Stimulated activated CD4-positive, alpha-beta T cell treated with anti-CD3 and anti-CD28 coated beads, Interleukin-1b, Interleukin-23, amount 100 ng/mL, for 24 hours (primary cell): ENCODE measurements at places on chromosomes 16 and 17.

DNA sequence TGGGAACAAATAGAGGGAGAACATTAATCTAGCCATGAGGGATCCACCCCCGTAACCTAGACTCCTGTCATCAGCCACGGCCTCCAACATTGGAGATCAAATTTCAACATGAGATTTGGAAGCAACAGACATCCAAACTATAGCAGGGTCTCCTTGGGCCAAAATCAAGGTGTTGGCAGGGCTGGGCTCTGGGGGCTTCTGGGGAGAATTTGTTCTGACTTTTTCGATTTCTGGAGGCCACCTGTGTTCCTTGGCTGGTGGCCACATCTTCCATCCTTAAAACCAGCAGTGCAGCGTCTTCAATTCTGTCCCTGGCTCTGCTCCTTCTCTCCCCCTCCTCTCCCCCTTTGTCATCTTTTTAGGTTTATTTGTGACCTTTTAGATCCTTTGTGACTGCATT lies 546.2 kb downstream of the WWOX start:
- DNase-seq = no peak

DNA sequence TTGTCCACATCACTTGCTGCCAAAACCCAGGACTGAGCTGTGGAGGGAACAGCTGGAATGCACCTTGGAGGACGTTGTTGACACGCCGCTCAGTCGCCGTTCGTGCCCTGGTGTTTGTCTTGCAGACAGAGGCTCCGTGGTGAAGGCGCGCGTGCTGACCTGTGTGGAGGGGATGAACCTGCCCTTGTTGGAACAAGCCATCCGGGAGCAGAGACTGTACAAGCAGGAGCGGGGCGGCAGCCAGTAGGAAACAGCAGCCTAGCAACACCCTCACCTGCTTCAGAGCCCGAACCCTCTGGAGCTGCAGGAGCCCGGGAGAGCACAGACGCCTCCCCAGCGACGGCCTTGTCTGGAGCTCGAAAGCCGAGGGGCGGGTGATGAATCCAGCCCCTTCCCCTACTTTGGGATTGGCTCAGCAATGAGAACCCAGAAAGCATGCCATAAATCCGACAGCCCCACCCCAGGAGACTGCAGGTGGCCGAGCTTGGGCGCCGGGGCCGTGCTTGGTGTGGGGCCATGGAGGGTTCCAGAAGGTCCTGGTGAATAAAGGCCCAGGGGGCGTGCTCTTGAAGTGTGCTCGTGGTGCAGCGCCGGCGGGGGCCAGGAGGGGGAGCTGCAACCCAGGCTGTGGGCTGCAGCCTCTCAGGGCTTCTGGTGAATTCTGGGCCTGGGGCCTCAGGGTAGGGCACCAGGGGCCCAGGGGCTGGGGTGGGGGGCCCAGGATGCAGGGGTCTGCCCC lies 470 bp upstream of the CDK3 start:
- DNase-seq = no peak

DNA sequence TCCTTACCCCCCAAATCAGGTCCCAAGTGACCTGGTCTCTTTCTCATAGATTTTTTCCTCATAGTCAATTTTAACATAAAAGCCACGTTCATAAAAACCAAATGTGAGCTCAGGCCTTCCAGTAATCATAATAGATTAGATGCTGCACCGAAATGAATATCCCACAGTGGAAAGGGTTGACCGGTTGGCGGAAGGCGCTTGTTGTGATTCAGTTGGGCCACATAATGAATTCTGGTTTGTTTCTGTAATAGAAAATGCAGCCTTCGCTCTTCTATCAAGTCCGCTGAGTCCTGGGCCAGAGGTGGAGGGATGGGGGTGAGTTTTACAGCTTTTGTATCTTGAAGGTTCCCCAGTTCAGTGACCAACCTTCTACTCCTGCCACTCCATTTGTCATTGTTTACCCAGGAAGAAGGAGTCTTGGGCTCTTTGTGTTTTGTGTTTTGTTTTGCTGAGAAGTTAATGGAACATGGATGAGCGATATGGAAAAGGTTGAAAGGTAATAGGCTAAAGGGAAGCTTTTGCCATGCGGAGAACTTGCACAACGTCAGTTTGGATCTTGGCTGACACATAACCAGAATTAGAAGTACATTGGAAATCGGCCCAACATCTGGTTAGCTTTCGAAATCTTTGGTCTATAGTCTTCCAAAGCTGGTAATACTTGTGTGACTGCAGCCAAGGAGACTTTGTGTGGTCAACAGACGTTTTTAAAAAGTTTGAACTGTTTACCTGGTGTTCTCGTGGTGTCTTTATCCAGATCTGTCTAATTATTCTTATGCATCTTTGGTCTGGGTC lies 89.5 kb downstream of the CLEC16A start:
- DNase-seq = no peak

- DNase-seq = no peak
Observed at GRCh38 chr17:38511150-38512108, 83.2 kb downstream of the ARHGAP23 start.

DNA sequence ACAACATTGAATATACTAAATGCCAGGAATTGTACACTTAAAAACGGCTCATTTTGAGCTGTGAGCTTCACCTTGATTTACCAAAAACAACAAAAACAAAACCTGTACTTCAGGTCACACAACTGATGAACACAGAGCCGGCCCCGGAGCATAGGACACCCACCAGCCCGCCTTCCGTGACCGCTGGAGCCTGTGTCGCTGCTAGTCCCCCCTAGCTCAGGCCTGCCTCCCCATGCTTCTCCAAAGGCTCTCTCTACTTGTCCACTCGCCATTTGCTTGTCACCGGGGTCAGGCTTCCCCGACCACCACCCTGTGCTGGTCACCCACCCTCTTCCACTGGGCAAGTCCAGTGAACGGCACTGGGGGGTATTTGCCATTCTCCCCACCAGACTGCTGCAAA lies 113.8 kb upstream of the TNRC6C start:
- DNase-seq = no peak

DNA sequence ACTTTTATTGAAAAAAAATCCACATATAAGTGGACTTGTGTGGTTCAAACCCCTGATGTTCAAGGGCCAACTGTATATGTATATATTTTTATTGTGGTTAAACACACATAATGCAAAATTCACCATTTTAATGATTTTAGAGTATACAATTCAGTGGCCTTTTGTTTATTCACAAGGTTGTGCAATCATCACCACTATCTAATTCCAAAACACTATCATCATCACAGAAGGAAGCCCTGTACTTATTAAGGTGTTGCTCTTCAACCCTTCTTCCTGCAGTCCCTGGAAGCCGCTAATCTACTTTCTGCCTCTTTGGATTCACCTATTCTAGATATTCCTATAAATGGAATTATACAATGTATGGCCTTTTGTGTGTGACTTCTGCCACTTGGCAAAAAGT lies 23.0 kb downstream of the MAP2K6 start:
- DNase-seq = no peak

- no peak for DNase-seq
Observed at GRCh38 chr16:19854543-19854876, 30.1 kb downstream of the GPRC5B start.

DNA sequence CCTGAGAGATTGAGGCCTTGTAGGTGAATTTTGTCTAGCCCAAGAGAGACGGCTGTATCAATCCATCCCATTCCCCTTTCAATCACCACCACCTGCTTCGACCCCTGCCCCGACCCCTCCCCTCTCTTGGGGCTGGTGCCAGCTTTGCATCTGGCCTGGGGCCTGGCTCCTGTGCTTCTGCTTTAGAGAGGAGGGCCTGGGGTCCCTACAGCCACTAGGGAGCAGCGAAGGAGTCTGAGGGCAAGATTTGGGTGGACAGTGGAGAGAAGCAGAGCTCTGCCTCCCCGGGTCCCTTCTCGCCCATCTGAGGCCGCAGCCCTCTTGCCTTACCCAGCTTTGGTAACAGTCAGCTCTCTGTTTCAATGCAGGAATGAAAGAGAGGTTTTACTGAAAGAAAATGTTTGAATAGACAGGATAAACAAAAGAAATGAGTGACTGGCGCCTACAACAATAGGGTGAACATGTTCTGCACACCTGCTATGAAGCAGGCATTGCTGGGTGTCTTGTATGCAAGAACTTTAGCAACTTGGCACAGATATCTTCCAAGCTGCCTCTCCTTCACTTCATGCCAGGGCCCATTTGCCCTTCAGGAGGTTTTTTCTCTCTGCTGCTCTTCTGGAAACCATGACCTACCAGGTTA lies 57.4 kb downstream of the SLC47A1 start:
- no peak for DNase-seq

DNA sequence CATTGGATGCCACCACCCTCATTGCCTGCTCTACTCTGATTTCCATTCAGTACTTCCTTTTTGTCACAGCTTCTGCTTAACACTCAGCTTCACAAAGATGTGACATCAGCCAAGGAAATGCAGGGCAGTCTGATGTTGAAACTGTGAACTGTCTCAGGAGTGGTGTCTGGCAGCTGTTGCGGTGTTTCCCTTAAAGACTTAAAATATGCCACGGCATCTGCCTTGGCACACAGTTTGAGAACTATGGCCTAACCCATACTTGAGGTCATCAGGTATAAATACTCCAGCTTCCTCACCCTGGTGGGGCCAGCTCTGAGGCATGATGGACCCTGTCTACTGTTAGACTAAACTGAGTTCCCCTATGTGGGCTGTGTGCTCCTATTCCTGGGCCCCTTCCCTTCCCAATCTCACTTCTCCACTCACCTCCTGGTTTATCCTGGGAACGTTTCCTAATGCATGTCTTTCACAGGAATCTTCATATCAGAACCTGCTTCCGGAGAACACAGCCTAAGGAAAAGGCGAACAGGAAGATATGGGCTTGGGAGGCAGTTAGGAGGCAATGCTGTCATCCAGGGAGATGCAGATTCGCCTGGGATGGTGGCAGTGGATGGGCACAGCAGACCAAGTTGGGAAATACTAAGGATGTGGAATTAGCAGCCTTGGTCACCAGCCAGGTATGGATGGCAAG lies 96.5 kb downstream of the WSCD1 start:
- no peak for DNase-seq
